ENCODE measurements at places on chromosomes 3 and 15. TPM values are rescaled to one million over a fixed set of nuclear protein-coding genes. Genes with fewer than 3 reads are reported as not detected.

The OR5K2 gene
- total RNA-seq = not detected

The FOXB1 gene
- total RNA-seq = not detected

The RAB8B gene
- 8.3 TPM for total RNA-seq

The HTR3E gene
- total RNA-seq = not detected

The MOBP gene
- not detected for total RNA-seq

The SLC24A1 gene
- 5.1 TPM for total RNA-seq

The SKOR1 gene
- total RNA-seq = 0.19 TPM

The C15orf62 gene
- 0.99 TPM for total RNA-seq

All from airway epithelial cell (primary cell).